Activated CD4-positive, alpha-beta T cell treated with anti-CD3 and anti-CD28 coated beads for 1 hour (primary cell): ENCODE measurements at places on chromosomes 2 and 18.

DNA sequence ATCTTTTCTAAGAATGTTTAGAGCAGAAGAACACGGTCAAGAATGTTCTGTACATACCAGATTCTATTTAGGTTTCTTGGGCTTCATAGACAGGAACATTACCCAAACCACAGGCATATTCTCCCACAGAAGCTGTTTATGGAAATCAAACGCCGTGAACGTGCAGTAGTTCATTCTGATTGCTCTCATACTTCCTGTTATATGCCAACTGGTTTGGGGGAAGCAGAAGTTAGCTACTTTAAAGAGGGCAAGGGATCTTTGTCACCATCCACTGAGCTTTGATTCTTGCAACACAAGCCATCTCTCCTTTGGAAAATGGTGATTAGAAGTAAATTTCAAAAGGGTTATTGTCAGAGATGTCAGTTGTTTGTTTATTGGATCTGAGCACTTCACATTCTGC is 182.2 kb upstream of the NRP2 start:
- DNase-seq, result no peak

DNA sequence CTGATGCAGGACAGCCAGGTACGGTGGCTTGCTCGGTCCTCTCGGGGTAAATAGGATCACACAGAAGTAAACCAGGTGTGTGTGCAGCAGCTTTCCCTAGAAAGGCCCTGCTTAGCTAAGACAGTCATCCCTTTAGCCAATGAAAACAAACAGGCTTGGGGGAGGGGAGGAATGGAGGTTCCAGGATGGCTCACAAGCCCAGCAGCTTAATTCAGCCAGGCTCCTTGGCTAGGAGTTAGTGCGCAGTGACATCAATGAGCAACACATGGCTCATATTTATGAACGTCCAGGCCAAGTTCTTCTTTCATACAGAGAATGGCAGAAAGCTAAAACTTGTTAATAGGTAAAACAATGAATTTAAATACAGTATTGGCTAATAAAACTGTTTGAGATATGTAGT is 10.2 kb downstream of the IAH1 start:
- no peak for DNase-seq

GRCh38 chr2:176680916-176681516 is 411.8 kb downstream of the MTX2 start:
- no peak for DNase-seq

- DNase-seq, result no peak
Measured at GRCh38 chr18:39863916-39864315, 2091.1 kb upstream of the PIK3C3 start.

DNA sequence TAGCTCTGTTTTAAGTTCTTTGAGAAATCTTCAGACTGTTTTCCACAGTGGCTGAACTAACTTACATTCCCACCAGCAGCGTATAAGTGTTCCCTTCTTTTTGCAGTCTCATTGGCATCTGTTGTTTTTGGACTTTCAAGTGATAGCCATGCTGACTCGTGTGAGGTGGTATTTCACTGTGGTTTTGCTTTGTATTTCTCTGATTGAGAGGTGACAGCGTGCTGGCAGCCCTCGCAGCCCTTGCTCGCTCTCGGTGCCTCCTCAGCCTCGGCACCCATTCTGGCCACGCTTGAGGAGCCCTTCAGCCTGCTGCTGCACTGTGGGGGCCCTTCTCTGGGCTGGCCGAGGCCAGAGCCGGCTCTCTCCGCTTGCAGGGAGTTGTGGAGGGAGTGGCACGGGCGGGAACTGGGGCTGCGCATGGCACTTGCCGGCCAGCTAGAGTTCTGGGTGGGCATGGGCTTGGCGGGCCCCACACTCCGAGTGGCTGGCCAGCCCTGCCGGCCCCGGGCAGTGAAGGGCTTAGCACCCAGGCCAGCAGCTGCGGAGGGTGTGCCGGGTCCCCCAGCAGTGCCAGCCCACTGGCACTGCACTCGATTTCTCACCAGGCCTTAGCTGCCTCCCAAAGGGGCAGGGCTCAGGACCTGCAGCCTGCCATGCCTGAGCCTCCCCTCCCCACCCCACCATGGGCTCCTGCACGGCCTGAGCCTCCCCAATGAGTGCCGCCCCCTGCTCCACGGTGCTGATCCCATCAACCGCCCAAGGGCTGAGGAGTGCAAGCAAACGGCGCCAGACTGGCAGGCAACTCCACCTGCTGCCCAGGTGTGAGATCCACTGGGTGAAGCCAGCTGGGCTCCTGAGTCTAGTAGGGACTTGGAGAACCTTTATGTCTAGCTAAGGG is 151.8 kb downstream of the IRS1 start:
- no peak for DNase-seq

GRCh38 chr2:2639251-2640139 is 308.4 kb upstream of the MYT1L start:
- DNase-seq, result no peak

DNA sequence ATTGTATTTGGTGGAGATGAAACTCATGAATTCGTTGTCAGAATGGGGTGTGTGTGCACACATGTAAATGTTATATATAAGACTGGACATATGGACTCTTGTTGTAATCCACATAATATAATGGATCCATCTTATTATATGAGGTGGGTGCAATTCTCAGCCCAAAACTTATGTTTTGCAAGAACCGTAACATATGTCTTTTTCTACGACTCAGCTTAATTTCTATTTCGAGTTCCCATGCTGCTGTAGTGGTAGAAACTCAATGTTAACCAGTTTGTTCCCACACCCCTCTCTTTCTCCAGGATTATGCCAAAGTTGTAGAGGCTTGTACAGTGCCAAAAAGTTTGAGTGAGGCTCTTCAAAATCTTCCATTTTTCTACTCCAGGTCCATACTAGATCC is 112.5 kb upstream of the SPOPL start:
- DNase-seq, result no peak

DNA sequence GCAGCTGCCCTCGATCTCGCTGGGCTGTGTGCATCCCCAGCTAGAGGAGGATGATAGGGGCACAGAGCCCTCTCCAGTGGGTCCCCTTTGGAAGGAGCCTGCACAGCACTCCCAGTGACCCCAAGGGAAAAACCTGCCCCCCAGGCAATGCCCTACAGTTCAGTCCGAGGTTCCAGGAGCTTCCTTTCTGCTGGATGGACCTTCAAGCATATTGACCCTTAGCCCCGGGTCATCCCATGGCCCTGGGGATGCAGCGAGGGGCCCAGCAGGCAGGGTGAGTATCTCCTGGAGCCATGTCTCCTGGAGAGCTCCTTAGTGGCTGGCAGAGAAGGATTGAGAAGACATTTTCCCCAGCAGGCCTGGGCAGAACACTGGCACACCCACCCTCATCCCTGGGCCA is 45.4 kb upstream of the CTDP1 start:
- DNase-seq, result no peak

- DNase-seq, result no peak
Measured at GRCh38 chr2:177397481-177398289, 5.1 kb downstream of the AGPS start.

DNA sequence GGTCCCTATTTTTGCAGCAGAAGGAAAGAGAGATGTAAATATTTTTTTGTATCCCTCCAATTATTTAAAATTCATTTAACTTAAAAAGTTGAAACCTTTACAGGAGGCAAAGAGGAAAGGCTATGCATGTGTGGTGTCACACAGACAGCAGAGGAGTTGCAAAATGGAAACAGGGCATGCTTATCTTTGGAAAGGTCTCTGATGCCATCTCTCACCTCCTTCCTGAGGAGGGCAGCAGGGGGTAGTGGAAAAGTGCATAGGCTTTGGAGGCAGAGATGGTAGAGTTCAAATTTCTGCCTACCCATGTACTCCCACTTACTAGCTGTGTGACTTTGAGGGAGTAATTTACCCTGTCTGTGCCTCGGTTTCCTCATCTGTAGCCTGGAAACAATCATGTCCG is 99.6 kb upstream of the MCFD2 start:
- no peak for DNase-seq

GRCh38 chr2:23618794-23619530 is 234.0 kb downstream of the KLHL29 start:
- DNase-seq, result no peak

- DNase-seq, result no peak
Measured at GRCh38 chr2:236659758-236660150, 90.1 kb downstream of the ACKR3 start.

DNA sequence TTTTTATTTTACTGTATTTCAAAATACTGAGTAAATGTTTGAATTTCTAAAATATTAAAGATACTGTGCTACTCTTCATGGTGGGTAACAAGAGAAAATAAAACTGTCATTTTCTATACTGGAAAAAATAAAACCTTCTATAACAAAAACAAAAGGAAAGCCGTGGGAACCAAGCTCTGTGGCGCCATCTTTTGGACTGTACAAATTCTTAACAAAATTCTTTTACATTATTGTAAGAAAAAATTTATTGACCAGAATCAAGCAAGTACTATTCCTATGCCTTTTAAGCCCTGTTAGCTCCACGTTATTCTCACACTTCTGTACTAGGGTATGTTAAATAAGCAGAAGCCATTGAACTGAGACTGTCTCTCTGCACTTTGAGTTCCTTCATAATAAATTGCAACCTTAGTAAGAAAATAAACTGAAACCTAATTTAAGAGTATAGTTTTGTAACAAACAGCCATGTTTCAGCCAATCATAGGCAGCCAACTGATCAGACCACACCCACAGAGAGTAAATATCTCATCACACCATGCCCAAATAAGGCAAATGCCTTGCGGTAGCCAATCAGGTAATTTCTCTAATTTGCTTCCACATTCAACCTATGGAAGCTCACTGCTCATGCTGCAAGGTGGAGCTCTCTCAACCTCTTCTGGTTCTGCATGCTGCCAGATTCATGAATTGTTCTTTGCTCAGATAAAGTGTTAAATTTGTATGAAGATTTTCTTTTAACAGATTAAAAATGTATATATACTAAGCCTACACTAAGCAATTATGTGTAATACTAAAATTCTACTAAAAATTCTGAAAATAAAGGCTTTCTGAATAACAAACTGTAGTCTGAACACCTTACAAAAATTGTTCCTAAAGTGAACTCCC is 42.2 kb downstream of the HIBCH start:
- DNase-seq, result no peak

DNA sequence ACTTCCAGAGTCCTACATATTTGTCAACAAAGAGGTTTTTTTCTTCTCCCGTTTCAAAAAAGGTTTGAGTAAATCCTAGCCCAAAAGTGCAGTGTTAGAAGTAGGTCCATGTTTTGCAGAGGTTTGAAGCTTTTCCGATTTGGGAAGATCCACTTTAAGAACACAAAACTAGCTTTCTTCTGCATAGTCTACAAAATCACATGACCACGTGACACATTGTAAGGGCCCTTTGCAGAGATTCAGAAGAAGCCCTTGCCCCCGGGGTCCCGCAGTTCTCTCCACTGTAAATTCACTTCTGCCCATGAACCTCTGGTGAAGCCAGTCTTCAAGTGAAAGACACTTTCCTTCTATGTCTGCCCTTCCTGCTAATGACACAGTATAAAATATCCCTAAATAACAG is 49.4 kb downstream of the PAX3 start:
- no peak for DNase-seq

DNA sequence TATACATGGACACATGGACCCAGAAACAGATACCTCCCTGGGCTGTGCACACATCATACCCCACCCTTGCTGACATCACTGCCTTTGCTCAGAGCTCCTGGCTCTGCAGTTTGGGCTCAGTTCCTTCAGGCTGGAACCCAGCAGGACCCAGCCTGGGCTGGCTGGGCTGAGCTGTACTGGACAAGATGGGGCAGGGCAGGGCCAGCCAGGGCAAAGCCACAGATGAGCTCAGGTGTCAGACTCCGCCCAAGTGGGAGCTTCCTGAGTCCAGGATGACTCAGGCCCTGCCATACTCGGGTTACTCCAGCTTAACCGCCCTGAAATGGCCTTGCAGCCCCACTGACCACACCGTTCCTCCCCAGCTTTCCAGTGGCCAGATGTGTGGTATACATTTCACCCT is 284.9 kb downstream of the OSR1 start:
- no peak for DNase-seq

GRCh38 chr2:241947876-241948275 is 78.3 kb downstream of the RTP5 start:
- no peak for DNase-seq

- no peak for DNase-seq
Measured at GRCh38 chr18:60448487-60449267, 76.1 kb upstream of the MC4R start.

GRCh38 chr2:240168041-240168440 is 27.6 kb upstream of the OTOS start:
- DNase-seq, result no peak

DNA sequence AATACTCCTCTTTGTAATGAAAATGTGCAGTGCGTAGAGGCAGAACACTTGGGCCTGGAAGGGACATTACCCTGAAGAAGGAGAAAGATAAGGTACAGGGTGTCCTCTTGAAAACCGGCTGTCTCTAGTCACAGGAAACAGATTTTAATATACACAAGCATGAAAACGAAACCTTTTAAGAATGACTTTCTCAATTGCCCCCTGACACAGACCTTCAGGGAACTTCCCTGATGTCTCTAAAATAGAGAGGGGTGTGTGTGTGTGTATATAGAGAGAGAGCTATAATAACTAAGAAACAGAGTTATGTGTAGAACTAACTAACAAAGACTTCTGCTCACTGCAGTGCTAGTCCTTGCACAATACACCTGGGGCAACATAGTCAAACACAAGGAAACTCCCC is 780.0 kb downstream of the CNTNAP5 start:
- no peak for DNase-seq

- DNase-seq, result no peak
Measured at GRCh38 chr2:228247335-228247734, 65.8 kb upstream of the SPHKAP start.

DNA sequence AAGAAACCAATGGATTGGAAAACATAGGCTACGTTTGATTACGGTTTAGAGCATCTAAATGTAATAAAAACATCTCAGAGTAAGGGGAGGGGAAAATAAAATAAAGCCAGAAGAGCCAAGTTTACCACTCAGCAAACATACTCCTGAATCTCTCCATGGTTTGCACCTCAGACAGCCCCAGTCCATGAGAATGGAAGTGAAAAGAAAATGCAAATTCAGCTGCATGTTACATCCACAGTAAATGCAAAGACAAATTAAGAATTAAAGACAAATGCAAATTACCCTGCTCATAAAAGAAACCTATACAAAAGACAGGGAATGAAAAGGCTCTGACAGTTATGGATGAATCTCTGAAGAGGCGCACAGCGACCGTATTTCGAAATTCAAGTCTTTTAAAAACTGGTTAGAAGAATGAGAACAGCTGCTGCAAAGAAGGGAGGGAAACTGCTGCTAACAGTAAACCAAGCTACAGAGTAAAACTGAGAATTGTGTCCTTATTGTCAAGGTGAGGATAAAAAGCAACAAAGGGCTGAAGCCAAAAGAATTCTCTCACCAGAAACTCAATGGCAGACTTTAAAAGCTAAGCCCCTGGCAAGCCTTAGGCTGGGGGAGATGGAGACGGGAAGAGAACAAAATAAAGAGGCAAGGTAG is 197.9 kb upstream of the ACVR2A start:
- no peak for DNase-seq

DNA sequence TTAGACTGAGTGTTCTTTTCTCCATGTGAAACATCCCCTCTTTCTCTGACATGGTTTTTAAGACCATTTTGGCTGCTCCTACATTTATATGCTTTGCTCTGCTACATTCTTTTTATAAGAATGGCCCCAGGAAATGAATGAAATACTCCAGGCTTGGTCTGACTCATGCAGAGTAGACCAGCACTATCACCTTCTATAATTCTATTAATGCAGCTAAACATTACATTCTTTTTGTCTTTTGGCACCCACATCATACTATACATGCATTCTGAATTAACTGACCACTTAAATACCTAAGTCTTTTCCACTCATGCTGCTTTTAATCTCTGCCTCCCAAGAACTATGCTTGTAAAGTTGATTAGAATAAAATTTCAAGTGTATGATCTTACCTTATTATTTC is 94.1 kb downstream of the AAK1 start:
- DNase-seq, result no peak

- DNase-seq, result no peak
Measured at GRCh38 chr2:61714210-61714609, 139.7 kb downstream of the FAM161A start.

GRCh38 chr2:219571311-219572236 is at the start of gene OBSL1:
Gene OBSL1 (minus strand): TSS chr2:219571539. CDS start chr2:219571232, 307 bp downstream.
- DNase-seq, result no peak
